ENCODE measurements at places on chromosomes 1 and 21.

- no peak overlapping the region for H3K27ac ChIP-seq
- H3K4me1 ChIP-seq, result peaks cover 16% of the 10 kb centered on the region
- H3K36me3 ChIP-seq, result peaks cover 11% of the 10 kb centered on the region
- H3K4me3 ChIP-seq, result no peak overlapping the region
Observed at GRCh38 chr1:53031732-53032131, 30.3 kb upstream of the PODN start.

DNA sequence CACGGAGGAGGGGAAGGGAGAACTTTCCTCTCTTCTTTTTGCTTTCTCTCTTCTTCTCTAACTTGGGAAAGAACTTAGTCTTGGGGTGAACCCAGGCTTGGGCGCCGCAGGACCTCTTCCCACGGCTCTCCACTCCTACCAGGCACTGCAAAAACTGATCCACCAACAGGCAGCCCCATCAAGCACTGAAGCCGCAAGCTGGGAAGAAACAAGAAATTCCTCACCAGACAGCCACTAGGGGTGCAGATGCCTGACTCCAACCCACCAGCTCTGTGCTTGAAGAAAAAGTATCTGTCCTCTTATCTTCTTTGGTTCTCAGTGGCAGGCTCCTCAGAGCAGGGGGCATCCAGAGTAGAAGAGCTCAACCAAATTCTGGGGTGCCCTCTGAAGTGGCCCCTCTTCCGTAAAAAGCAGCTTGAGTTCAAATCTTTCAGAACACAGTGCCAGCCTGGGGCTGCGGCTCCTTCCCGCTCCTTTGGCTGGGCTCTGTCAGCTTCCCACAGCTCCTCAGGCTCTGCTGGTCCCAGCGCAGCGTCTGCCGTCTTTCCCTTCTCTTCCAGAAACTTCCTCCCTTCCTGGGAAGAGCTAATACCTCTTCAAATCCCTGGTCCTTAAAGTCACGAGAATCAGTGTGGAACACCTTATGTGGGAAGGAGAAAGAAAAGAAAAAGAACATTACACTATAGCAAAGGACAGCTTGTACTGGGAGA lies 2.4 kb downstream of the SLC41A1 start:
- peaks cover 6% of the 10 kb centered on the region for H3K36me3 ChIP-seq
- no peaks in the 10 kb centered on the region for H3K27me3 ChIP-seq
- DNase-seq, result no peak

GRCh38 chr21:37119421-37120218 lies 46.6 kb downstream of the TTC3 start:
- peak overlapping the region; percentile 67 for H3K27ac ChIP-seq
- no peak overlapping the region for H3K4me3 ChIP-seq
- no peaks in the 10 kb centered on the region for H3K27me3 ChIP-seq
- DNase-seq, result no peak
- H3K4me1 ChIP-seq, result peaks cover 16% of the 10 kb centered on the region

GRCh38 chr1:71908871-71909390 lies 373.4 kb downstream of the NEGR1 start:
- H3K4me1 ChIP-seq, result no peaks in the 10 kb centered on the region
- H3K4me3 ChIP-seq, result no peak overlapping the region
- no peak overlapping the region for H3K27ac ChIP-seq
- DNase-seq, result no peak
- H3K36me3 ChIP-seq, result no peaks in the 10 kb centered on the region

- DNase-seq, result no peak
- no peaks in the 10 kb centered on the region for H3K36me3 ChIP-seq
- no peaks in the 10 kb centered on the region for H3K27me3 ChIP-seq
- peaks cover 46% of the 10 kb centered on the region for H3K4me1 ChIP-seq
Observed at GRCh38 chr1:24957016-24957807, 27.1 kb upstream of the RUNX3 start.

DNA sequence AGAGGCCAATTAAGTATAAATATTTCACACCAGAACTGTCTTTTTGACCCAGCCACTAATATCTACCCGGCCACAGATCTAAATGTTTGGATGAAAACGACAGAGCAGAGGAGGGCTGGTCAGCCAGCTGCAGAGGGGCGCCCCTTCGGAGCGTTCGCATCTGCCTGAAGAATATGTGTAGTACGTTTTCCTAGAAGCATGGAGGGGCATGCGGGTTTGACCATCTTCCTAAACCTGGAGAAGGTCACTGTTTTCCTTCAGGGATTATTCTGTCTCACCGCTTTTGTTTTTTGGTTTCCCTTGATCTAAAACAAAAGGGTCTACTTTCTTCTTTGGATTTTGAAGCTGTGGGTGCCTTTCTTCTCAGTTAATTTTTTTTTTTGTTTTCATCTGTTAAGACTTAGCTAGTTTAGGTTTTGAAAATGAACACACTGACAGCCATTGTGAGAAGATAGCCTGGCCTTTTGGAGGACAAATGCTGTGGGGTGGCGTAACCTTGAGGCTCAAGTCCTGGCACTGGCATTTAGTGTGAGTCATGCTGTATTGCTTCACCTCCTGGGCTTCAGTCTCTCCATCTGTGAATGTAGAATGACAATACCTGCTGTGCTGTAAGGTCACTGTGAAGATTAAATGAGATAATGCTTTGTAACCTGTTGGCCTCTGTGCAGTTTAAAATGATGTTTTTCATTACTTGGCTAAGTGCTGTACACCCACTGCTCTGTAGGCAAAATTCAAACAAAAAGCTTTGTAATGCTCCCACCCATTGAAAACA lies 74.1 kb upstream of the IRF2BP2 start:
- no peak overlapping the region for H3K27ac ChIP-seq
- no peak for DNase-seq
- H3K4me3 ChIP-seq, result no peak overlapping the region
- H3K27me3 ChIP-seq, result no peaks in the 10 kb centered on the region
- H3K36me3 ChIP-seq, result no peaks in the 10 kb centered on the region

GRCh38 chr1:13597166-13597565 lies 13.5 kb downstream of the PDPN start:
- DNase-seq, result no peak
- H3K4me1 ChIP-seq, result peaks cover 2% of the 10 kb centered on the region
- H3K27me3 ChIP-seq, result peaks cover 34% of the 10 kb centered on the region
- H3K36me3 ChIP-seq, result peaks cover 6% of the 10 kb centered on the region

DNA sequence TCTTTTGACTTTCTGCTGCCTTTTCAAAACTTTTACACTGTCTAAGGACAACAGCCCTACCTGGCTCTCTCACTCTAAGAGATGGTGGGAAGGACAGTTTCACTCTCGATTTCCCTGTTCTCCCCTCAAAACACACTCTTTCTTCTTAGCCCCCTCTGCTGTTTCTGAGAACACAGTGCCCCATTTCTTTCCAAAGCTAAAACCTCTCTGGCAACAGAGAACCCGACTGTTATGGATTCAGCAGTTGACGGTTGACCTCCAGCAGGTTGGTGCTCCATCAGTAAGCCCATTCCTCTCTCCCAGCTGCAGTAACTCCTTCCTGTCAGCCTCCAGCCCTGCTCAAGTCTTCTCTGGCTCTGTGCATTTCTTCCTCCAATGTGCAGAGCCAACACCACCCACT lies 88.2 kb upstream of the ABCD3 start:
- no peak overlapping the region for H3K27ac ChIP-seq
- H3K4me1 ChIP-seq, result no peaks in the 10 kb centered on the region
- peaks cover 4% of the 10 kb centered on the region for H3K36me3 ChIP-seq
- H3K4me3 ChIP-seq, result no peak overlapping the region

DNA sequence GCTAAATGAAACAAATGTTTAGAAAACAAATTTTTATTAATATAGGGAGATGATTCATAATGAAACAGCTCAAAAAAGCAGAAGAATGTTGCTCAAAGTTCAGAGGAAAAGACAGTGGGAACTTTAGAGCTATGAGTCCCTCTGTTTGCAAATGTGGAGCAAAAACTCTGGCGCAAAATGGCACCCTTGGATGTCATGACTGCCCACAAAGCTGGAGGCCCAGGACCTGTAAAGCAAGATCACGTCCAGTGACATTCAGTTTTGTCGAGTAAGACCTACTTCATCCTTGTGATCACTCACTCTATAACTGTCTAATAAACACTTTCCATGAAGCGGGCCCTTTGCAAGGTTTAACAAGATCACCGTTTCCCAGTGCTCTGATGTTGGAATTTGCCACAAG lies 9.1 kb upstream of the EXO1 start:
- DNase-seq, result no peak
- H3K36me3 ChIP-seq, result no peaks in the 10 kb centered on the region
- no peak overlapping the region for H3K4me3 ChIP-seq
- peaks cover 15% of the 10 kb centered on the region for H3K27me3 ChIP-seq
- no peak overlapping the region for H3K27ac ChIP-seq

DNA sequence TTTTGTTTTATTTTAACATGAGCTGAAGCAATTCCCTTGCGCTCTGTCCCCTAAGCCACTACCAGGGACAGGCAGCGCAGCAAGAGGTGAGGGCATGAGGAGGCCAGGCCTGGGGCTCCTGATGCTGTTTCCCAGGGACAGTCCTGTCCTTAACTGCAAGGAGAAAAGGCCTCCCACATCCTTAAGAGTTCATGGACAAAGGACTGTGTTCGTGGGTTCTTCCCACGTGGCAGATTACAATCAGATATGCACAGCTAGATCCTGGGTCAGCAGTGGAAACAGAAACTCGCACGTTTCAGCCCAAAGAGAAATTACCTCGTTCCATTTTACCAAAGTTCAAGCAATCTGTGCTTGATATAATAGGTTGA lies 85.8 kb downstream of the MIS18A start:
- no peaks in the 10 kb centered on the region for H3K36me3 ChIP-seq
- no peaks in the 10 kb centered on the region for H3K4me1 ChIP-seq
- no peak overlapping the region for H3K4me3 ChIP-seq
- H3K27ac ChIP-seq, result no peak overlapping the region
- DNase-seq, result no peak

DNA sequence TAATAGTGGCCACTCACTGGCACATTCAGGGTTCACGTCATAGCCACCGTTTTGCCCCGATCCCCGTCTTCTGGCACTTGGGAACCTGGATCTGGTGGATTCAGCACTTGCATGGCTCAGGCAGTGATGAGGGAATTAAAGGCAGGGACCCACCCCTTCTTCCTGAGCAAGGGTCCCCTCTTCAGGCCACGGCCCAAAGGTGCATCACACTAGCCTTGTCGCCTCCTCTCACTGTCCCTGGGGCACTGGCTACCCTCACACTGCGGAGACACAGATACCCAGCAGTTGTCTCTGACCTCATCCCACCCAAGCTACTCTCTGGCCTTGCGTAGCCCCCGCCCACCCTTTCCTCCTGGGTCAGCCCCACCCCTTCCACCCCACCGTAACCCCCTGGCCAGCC lies 19.9 kb upstream of the LDLRAP1 start:
- no peak overlapping the region for H3K27ac ChIP-seq
- H3K4me3 ChIP-seq, result no peak overlapping the region
- no peak for DNase-seq
- no peaks in the 10 kb centered on the region for H3K27me3 ChIP-seq

DNA sequence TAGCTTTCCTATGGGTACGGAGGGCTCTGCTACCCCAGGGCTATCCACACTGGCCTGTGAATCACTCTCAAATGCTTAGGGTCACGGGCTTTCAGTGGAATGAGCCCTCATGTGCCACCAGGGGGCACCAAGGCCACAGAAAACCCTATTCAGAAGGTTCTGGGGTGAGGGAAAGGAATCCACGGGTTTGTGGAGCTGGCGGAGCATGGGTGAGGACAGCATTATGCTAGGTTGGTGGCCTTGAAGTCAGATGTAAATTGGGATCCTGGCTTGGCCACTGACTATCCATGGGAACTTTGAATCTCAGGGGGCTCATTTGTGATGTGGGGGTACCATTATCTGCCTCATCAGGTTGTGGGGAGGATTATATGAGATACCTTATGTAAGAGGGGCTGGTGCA lies 5.1 kb upstream of the LAMTOR5 start:
- peaks cover 1% of the 10 kb centered on the region for H3K36me3 ChIP-seq
- no peaks in the 10 kb centered on the region for H3K27me3 ChIP-seq
- no peak overlapping the region for H3K4me3 ChIP-seq
- H3K27ac ChIP-seq, result no peak overlapping the region

GRCh38 chr1:28159243-28159642 lies 17.2 kb downstream of the PTAFR start:
- no peak overlapping the region for H3K4me3 ChIP-seq
- H3K27me3 ChIP-seq, result peaks cover 14% of the 10 kb centered on the region
- no peak overlapping the region for H3K27ac ChIP-seq
- DNase-seq, result no peak
- H3K4me1 ChIP-seq, result peaks cover 13% of the 10 kb centered on the region

GRCh38 chr1:176517484-176517883 lies 54.5 kb downstream of the PAPPA2 start:
- H3K4me3 ChIP-seq, result no peak overlapping the region
- no peaks in the 10 kb centered on the region for H3K27me3 ChIP-seq
- no peaks in the 10 kb centered on the region for H3K4me1 ChIP-seq
- no peak for DNase-seq
- no peak overlapping the region for H3K27ac ChIP-seq

- no peak overlapping the region for H3K27ac ChIP-seq
- no peak for DNase-seq
- H3K4me3 ChIP-seq, result no peak overlapping the region
Observed at GRCh38 chr1:162717548-162718184, 72.8 kb upstream of the HSD17B7 start.

DNA sequence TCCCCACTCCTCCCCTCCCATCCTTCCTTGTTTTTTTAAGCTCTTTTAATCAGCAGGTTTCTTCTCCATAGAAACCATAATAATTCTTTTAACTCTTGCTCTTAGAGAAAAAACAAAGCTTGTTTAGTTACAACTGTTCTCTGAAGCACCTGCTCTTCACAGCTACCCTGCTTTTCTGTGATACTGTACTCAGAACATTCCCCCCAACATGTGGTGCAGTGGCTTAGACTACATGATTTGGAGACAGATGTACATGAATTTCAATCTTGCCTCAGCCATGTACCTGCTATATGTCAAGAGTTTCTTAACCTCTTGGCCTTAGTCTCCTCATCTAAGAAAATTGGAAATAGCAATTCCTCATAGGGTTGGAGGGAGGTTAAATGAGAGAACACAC lies 33.5 kb downstream of the LAMC2 start:
- H3K27me3 ChIP-seq, result peaks cover 22% of the 10 kb centered on the region
- no peak overlapping the region for H3K27ac ChIP-seq
- no peak for DNase-seq
- peaks cover 12% of the 10 kb centered on the region for H3K4me1 ChIP-seq
- H3K4me3 ChIP-seq, result peak overlapping the region; percentile 21

DNA sequence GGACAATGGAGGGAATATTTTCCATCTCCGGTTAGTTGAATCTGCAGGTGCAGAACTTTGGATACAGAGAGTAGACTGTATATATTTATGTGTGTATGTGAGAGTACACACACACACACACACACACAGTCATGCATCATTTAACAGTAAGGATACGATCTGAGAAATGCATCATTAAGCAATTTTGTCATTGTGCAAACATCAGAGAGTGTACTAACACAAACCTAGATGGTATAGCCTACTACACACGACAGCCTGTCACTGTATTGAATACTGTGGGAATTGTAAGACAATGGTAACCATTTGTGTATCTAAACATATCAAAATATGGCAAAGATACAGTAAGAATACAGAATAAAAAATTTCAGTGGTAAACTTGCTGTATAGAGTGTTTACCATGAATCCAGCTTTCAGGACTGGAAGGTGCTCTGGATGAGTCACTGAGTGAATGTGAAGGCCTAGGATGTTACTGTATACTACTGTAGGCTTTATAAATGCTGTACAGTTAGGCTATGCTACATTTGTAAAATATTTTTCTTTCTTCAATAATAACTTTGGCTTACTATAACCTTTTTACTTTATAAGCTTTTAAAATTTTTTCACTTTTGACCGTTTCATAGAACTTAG lies 138.5 kb downstream of the ZZZ3 start:
- peaks cover 3% of the 10 kb centered on the region for H3K36me3 ChIP-seq
- DNase-seq, result no peak
- no peaks in the 10 kb centered on the region for H3K4me1 ChIP-seq
- no peaks in the 10 kb centered on the region for H3K27me3 ChIP-seq
- H3K27ac ChIP-seq, result no peak overlapping the region
- H3K4me3 ChIP-seq, result no peak overlapping the region

GRCh38 chr1:168371477-168371876 lies 90.8 kb downstream of the TBX19 start:
- H3K27ac ChIP-seq, result no peak overlapping the region
- no peaks in the 10 kb centered on the region for H3K27me3 ChIP-seq
- H3K4me1 ChIP-seq, result peaks cover 10% of the 10 kb centered on the region
